ENCODE measurements at places on chromosomes 2 and 18.

- DNase-seq, result no peak
These were observed 5.8 kb downstream of the SLC14A2 start for GRCh38 chr18:45621061-45621511.

DNA sequence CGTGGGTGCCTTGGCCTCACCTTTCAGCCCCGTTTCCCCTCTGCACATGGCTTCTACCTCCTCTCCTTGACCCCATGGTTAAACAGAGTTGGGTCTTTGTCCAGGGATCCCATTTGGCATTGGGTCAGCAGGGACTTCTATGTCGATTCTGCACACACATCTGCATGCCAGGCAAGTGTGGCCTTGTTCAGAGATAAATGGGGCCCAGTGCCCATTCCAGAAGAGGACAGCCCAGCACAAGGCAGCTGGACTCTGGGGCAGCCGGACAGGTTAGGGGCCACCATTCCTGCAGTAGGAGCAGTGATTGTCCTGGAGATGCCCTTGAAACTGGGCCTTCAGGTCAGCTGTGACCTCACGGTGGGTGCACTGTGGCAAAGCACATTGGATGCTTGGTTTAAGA is 13.1 kb downstream of the CABLES1 start:
- no peak for DNase-seq

GRCh38 chr2:8279506-8279905 is 402.4 kb upstream of the ID2 start:
- no peak for DNase-seq

GRCh38 chr2:95110395-95110794 is 11.2 kb downstream of the MRPS5 start:
- no peak for DNase-seq

- no peak for DNase-seq
These were observed 891 bp downstream of the KDM3A start for GRCh38 chr2:86441882-86442641.

GRCh38 chr2:239930871-239931771 is 94.0 kb downstream of the NDUFA10 start:
- no peak for DNase-seq

- peak; percentile 6 for DNase-seq
These were observed 945.0 kb upstream of the CRIM1 start for GRCh38 chr2:35410431-35411061.

DNA sequence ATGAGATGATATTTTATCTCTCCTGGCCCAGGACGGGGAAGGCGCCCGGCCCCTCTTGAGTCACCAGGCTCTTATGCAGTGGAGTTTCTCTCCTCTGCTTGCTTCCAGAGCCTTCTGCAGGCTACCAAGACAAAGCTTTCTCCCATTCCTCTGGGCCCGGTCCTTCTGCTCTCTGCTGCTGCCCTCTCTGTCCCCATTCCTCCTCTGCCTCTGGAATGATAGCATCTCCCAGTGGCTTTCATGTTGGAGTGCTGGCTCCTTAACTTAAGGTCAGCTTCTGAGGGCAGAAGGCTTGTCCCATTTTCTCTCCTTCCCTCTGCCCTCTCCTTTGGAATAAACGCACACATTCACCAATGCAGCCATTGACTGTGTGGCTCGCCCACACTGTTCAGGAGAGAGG is 86.2 kb downstream of the SDC1 start:
- no peak for DNase-seq

DNA sequence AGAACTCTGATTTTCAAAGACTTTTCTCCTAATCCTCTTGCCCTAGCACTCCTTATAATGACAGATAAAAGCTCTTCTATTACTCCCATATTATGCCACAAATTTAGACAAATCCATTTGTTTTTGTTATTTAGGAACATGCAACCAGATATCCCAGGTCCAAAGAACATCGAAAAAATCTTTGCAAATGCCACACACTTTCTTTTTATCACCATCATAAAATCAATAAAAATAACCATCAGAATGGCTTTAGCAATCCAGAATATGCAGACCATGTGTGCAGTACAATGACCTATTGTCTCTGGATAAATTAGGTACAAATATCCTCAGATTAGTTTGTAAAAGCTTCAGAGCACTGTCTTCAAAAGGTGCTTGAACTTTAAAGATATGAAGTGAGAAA is 376.2 kb upstream of the TCF4 start:
- no peak for DNase-seq

DNA sequence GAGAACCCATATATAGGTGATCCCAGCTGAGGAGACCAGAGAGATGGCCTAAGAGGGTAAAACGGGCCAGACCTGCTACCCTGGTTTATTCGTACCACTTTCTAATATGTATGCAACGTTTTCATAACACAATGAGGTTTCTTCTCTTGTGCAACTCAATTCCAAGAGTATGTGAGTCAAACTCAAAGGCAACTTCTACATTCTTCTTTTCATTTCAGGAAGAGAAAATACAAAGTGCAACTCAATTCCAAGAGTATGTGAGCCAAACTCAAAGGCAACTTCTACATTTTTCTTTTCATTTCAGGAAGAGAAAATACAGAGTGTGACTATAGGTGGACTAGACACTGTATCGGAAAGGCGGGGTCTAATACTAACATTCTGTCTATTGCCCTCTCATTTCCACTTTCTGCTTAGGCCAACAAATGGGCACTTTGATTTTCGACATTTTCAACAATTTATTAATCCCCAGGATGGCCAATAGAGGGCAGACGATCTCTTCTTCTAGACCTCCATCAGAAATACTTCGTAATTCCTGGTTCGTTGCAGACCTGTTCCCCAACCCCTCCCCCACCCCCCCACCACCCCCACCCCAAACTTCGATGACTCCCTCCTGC is 3.7 kb upstream of the CRIM1 start:
- no peak for DNase-seq

DNA sequence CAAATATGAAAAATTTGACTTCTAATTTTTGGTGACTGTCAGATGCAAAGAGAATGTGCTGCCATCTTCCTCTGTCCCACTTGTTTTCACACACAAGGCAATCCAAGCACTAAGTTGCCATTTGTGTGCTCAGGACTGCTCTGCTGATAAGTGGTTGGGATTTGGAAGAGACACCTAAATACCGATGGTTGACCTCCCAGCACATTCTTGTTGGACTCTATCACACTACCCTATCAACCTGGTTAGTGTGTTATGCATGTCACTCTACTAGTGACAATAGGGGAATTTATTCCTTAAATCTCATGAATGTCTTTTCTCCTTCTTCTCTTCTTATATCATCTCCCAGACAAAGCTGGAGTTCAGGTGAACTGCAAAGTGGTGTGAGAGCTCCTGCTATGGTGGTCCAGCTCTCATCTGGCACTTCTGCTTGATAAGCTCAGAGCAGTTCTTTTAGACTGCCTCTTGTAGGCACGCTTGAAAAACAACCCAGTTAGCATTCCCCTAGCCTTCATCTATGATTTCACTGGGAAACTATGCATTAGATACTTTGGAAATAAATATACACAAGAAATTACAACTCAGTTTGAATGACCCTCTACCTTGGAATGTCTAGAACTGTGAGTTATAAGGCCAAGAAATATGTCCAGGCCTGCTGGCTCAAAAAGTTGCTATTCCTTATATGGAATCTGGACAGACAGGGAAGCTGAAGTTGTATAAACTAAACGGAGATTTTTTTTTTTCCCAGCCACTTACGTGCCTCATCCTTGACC is 404.8 kb downstream of the MEIS1 start:
- DNase-seq, result peak; percentile 92

GRCh38 chr2:68837164-68837860 is 33.9 kb downstream of the BMP10 start:
- DNase-seq, result no peak

- no peak for DNase-seq
These were observed 32.2 kb downstream of the ZC3H15 start for GRCh38 chr2:186518291-186518690.

DNA sequence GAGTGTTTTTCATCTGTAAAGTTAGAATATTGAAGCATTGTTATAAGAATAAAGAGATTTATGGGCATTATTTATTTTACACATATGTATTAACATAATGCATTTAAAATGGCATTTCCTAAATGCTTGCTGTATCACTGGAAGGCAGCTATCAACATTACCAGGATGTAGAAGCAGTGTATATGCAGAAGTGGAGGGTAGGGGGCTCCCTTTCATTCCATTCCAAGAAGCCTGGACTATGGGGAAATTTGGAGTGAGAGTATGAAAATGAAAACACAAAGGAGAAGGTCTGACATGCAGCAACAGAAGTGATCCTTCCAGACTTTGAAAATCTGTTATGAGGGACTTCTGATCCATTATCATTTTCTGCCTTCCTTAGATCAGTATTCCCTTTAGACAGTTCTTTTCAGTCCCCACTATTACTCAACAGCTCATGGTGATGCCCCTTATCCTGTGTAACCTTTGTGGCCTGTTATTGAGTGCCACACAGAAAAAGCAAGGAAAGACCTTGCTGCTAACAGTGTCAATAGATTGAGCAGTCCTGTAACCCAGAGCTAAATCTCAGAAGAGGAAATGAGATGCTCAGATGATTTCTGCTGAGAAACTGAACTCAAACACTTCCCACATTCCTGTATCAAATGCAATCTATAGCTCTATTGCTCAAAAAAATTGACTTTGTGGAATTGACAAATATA is 216.6 kb downstream of the HNMT start:
- DNase-seq, result no peak

GRCh38 chr18:38116716-38117115 is 551.1 kb upstream of the CELF4 start:
- no peak for DNase-seq

DNA sequence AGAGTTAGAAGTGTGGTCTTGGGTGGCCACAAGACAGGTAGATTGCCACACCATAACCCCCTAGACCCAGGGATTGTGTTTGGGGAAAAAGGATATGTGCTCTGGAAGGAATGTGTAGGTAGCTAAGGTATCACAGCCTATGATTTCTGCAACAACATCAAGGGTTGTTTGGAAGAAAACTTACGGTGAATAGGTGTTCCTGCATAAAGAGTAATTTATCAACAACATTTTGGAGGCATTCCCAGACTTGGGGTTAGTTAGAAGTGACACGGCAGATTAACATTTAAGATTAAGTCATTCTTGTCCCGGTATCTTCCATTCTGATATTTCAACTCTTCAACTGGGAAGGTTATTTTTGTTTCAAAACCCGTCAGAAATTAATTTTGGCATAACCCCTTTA is 65.5 kb downstream of the SPP2 start:
- DNase-seq, result no peak

DNA sequence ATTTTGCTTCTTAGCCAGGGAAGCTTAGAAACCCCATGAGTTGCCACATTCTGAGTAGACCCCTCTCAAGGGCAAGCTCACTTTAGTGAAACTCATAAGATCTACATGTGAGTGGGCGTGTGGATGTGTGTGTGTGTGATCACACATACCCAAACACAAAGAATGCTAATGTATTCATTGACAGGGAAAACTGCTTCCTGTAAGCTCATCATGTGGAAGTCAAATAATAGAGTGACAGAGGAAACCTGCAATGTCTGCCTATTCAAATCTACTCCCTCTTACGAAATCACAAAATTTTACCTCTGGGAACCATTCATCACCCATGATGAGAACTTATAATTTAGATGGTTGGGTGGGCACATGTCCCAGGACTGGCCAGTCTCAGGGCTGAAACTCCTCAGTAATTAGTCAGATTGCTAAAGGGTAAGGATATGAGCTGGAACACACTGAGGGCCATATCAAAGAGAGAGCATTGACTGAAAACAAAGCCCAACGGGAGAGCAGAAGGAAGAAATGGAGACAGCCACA is 94.5 kb upstream of the CCDC150 start:
- no peak for DNase-seq

- no peak for DNase-seq
These were observed 387.8 kb downstream of the ZNF521 start for GRCh38 chr18:24964216-24964615.

DNA sequence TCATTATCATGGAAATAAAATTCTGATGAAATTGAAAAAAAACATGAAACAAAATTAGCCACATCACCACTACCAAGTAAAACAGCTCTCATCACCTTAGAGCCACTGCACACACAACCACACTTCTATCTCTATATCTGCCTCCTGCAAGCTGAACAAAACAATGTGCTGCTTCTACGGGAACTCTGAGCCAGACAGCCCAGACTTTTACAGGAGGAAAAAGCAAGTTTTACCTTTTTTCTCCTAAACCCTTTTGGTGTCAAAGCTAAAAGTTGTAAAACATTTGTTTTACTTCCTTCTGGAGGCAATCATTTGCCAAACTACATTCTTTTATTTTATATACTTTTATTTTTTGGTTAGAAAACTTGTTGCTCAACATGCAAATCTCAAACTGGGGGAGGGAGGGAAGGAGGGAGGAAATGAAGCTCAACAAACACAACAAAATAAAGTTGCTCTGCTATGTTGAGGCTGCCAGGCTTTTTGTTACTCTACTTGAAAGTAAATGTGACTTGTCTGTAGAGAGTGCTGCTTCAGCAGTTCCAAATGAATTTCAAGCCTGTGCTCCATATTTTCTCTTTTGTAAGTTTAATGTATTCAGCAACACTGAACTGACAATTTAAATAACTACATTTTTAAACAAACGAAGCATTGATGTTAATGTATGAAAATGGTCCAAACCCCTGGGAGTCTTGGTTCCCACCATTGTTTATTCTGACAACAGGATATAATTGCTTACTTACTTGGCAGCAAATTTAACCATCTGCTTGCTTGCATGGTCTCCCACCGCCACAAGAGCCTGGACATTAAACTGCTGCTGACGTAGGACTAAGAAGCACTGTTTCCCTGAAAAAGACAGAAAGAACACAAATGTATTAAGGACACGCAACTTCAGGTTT is 24.5 kb downstream of the DARS1 start:
- DNase-seq, result no peak

GRCh38 chr18:68803356-68803755 is 5.5 kb downstream of the CCDC102B start:
- DNase-seq, result no peak

GRCh38 chr18:23683155-23683554 is 6.1 kb upstream of the LAMA3 start:
- no peak for DNase-seq

DNA sequence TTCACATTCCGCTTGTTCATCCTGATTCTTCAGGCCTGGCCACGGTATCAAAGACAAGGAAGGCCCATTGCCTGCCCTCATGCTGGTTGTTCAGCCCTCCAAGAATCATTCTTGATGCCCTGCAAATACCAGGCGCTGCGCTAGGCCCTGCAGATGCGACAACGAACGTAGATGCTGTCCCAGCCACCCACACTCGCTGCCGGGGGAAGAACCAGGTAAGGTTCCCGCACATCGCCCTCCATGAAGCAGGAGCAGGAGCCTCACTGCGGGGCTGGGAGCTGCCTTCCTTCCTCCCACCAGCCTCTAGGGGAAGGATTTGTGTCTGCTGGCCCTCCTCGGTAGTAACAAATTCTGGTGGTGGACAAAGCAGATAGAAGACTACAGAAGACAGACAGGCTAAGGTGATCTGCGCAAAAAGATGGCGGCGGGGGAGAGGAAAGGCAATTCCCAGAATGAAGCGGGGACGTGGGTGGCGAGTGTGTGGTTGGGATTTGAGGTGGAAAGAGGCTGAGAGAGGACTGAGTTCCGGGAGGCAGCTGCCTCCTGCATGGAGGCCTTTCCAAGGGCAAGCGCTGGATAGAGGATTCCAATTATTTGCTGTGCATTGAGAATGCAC is 19.8 kb upstream of the GPR55 start:
- no peak for DNase-seq

GRCh38 chr18:3995476-3996102 is 459.5 kb downstream of the DLGAP1 start:
- no peak for DNase-seq

- DNase-seq, result no peak
These were observed 69.8 kb downstream of the NFATC1 start for GRCh38 chr18:79465392-79465991.

GRCh38 chr2:25473758-25474340 is 132.1 kb upstream of the DNMT3A start:
- no peak for DNase-seq

- no peak for DNase-seq
These were observed 40.6 kb upstream of the RBMS1 start for GRCh38 chr2:160534249-160534648.
